ENCODE measurements at places on chromosomes 11 and 22.

DNA sequence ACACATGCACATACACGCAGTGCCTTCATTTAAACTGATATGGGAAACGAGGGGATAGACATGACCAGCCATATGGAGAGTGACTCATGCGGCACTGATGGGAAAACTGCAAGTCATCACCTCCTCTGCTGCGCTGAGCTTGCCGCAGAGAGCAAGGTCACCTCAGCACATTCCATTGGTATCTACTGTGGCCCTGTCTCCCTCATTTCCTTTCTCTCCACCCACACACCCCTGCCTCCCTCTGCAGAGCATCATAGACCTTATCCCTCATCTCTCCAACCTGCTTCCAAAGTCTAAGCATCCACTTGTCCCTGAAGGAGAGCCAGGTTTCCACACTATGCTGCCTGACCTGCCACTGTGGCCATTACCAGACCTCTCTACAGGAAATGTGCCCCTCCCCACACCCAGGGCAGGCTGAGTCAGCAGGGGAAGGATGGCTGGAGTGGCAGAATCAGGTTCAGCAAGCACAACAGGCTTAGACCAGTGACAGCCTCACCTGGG lies 116.9 kb upstream of the SNX19 start:
- peak; percentile 68 for DNase-seq

GRCh38 chr11:36239636-36240035 lies 49.6 kb downstream of the COMMD9 start:
- DNase-seq, result no peak

- no peak for DNase-seq
Observed at GRCh38 chr11:87296627-87297026, 258.9 kb downstream of the TMEM135 start.

DNA sequence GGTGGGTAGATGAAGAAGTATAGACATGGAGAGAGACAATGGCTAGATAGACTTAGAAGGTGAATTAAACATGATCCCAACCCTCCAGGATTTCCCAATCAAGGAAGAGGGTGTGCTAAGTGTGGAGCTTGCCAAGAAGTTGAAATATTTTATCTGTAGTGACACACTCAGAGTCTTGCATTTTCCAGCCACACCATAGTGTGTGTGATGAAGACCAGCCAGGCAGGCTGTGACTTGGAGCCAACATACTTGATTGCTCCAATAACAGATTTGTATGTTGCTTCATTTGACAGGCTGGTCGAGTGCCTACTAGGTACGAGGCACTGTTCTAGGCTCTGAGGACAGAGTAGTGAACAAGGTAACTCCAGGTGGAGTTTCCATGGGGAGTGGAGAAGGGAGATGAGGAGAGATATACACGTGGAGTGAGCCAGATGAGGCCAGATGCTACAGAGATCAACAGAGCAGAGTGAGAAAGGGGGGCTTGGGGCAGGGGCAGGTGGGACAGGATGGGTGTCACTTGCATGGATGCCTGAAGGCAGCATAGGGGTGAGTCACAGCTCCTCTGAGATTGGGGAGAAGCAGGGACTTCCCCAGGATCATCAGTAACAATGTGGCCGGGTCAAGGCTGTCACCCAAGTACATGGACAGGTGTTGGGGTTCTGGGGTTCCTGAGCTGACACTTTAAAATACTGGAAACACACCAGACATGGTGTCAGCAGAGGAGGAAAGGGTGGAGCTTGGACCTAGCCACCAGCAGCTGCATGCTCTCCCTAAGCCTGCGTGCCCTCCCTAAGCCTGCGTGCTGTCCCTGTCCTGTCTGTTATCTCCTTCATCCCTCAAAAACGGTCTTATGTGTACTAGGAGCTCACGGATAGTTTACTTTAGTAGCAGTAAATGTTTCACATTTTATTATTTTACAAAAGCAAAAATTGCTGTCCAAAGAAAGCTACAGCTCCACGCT lies 23.6 kb downstream of the PDGFB start:
- peak; percentile 35 for DNase-seq

DNA sequence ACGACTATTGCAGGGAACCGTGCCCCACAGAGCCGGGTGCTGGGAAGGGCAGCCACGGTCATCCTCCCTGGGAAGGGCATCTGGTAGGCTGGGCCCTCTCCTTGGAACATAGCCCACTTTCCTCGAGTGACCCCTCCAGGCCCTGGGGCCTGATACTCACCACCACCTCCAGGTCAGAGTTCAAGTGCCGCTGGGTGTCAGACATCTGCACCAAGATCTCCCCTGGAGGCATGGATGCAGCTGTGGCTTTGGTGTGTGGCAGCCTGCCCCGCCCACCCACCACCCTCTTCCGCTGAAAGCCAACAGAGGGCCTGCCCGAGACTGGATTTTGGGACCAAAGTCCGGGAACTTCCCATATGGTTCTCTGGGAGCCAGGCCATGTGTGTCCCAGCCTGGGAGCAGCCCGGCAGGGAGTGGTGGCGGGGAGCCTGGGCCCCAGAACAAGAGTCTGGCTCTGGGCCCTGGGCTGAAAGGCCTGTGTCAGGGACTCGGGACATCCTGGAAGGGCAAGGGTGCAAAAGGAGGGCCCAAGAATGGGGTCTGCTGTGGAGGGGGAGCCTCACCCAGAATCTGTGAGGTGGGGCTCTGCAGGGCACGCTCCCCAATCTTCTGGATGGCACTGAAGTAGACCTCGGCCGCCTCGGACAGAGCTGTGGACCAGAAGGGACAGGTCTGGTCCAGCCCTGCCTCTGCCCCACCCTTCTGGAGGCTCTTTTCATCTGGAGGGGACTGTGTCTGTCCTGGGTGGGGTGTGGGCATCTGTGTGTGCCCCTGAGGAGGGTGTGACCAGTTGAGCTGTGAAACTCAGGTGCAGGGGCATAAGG lies 2.6 kb downstream of the BAIAP2L2 start:
- no peak for DNase-seq
